ENCODE measurements at places on chromosomes 5 and 9. TPM values are rescaled to one million over a fixed set of nuclear protein-coding genes. Genes with fewer than 3 reads are reported as not detected.

DNA sequence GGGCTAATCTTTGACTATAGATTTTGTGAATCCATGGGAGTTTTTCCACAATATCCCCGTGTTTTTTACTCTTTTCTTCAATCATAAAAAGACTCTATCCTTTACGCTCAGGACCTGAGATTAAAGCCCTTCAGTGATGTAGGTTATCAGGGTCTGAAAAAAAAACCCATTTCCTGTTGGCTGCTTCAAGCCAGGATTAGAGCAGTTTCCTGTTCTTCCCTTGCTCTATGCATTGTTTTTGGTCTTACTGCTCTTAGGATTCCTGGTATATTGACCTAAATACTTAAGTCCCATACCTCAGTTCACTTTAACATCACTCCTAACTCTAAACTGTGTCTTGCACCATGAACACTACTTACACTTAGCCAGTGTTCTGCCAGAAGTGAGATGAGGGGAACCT, 319.3 kb upstream of the CHD1 start:
- no peak for DNase-seq

DNA sequence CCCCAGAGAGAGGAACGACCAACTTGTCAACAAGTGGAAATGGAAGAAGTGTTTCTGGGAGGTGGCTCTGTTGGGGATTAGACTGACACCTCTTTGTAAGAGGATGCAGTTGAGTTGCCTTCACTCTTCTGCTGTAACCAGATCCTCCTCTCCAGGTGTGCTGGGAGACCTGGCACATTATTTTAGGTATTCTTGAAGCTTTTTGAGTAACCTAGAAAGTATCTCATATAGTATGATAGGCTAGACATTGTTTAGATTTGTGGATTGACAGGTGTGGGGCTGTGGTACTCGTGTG, 21.6 kb downstream of the SNX30 start:
- no peak for DNase-seq

CA9 gene
- total RNA-seq, result not detected

ANKRD34B gene
- not detected for total RNA-seq

NIPBL gene
- 92.7 TPM for total RNA-seq
